ENCODE measurements at places on chromosomes 5 and 9.
A peak's percentile ranks its signal among the peaks of the same experiment; 100 is the strongest.

GRCh38 chr5:171617817-171618591, 167.6 kb upstream of the SMIM23 start:
- DNase-seq = no peak

DNA sequence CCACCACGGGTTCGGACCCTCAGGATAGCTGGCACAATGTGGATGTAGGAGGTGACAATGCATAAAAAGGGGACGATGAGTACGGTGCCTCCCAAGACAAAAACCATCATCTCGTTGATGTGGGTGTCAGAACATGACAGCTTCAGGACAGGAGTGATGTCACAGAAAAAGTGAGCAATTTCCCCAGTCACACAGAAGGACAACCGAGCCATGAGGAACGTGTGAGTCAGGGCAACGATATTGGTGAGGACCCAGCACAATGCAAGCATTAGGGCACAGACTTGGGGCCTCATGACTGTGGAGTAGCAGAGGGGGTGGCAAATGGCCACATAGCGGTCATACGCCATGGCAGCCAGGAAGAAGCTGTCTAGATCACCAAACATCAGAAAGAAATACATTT, 491 bp downstream of the OR1N1 start:
- DNase-seq = no peak

DNA sequence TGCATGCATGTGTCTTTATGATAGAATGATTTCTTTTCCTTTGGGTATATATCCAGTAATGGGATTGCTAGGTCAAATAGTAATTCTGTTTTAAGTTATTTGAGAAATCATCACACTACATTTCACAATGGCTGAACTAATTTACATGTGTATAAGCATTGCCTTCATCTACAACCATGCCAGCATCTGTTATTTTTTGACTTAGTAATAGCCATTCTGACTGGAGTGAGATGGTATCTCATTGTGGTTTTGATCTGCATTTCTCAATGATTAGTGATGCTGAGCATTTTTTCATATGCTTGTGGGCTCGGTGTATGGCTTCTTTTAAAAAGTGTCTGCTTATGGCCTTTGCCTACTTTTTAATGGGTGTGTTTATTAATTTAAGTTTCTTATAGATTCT, 102.3 kb upstream of the CCDC112 start:
- no peak for DNase-seq

- DNase-seq = no peak
Measured at GRCh38 chr9:114178756-114179450, 23.6 kb downstream of the COL27A1 start.

DNA sequence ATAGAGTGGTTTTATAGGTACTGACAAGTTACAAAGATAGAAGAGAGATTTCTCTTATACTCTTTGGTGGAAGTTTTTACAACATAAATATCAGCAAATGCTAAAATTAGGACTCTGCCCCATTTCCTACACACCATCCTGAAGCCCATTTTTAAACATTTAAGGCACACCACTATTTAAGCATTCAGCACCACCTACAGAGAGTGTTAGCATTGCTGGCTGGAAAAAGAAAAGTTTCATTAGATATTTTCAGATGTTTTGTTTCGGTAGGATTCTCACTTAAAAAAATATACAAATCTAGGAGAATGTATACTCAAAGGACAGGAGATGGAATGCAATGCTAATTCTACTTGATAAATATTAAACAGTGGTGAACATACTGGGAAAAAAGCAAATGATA, 192.9 kb upstream of the HAPLN1 start:
- no peak for DNase-seq

DNA sequence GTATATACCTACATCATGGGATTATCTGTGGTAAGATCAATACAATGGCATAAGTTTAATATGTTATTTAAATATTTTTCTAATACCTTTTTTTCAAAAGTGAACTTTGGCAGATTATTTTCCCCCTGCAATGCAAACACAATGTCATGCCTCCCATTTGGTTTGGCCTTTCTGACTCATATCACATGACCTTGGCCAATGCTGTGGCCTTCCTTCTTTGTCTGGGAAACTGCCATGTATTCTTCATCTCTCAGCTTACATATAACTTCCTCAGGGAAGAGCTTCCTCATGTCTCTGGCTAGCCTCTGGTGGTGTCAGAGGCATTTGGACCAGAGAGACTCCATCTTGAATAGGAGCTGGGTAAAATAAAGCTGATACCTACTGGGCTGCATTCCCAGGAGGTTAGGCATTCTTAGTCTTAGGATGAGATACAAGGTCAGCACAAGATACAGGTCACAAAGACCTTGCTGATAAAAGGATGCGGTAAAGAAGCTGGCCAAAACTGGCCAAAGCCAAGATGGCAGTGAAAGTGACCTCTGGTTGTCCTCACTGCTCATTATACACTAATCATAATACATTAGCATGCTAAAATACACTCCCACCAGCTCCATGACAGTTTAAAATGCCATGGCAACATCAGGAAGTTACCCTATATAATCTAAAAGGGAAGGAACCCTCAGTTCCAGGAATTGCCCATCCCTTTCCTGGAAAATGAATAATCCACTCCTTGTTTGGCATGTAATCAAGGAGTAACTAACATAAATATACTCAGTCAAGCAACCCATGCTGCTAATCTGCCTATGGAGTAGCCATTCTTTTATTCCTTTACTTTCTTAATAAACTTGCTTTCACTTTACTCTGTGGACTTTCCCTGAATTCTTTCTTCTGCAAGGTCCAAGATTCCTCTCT, 76.0 kb downstream of the C9orf153 start:
- DNase-seq = no peak

DNA sequence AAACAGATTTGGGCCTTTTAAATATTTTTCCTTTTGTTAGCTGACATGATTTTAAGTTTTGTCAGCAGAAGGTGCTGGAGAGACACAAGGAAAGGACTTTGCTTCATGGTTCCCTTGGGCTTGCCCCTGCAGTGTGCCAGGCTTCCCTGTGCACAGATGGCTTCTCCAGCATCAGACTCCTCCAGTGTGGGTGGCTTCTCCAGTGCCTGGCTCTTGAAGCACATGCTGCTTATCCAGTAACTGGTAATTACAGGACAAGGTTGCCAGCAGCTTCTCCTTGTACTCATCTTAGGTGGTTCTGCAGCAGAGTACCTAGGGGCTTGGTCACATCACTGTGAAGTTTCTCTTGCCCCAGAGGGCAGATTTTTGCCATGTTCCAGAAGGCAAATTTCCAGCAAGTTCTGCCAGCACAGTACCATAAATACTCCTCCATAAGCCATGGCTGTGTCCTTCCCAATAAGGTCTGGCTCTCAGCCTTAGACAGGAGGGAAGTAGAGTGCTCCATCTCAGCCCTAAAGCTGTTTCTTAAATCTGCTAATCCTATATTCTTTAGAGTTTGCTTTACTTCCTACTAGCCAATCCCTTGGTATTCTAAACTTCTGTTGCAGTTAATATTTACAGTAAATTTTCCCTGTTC, 62.4 kb downstream of the PJA2 start:
- DNase-seq = no peak

GRCh38 chr5:71969460-71969859, 137.8 kb upstream of the MAP1B start:
- no peak for DNase-seq

DNA sequence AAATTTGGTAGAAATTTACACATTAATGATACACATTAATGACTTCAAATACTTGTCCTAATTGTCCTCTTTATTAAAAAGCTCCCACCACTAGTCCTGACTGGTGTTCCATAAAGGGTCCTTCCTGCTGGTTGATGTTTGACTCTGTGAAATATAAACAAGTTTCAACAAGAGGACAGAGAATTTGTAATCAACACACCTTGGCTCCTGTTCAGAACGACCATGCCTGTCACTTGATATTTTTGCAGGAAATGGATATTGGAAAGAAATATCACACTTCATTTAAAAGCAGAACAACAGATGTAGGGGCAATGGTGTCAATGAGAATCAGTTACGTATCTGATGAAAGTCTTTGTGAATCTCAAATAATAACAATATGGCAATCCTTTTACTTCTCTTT, 211.7 kb downstream of the ENC1 start:
- no peak for DNase-seq

DNA sequence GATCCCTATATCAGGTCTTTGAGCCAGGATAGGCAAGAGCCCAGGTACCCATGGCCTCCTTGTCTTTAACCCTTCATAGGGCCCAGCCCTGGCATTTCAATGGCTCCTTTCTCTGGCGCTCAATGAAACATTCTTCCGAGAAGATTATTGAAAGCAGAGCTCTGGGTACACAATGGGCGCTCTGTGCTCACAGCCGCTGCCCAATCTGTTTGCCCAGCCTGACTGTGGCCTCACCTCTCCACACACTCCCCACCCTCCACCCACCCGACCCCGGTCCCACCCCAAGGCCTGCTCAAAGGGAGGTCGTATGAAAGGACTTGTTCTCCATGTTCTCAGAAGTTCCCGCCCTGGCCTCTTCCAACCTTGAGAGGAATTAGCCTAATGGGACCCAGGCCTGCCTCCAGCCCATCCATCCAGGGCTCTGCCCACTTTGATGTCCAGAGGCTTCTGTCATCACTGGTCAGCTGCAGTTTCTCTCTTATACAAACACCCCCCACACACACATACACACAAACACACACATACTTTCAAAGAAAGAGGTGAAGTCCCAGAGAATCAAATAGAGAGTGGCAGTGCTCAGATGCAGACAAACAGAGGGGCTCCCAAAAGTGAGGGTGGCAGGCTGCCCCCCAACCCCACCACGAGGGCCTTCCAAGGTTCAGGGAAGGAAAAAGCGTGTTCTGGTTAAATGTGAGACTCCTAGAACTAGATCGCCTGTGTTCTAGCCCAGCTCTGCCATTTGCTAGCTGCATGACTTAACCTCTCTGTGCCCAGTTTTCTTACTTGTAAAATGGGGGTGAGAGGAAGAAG, 5.1 kb upstream of the ARSI start:
- no peak for DNase-seq

- DNase-seq = no peak
Measured at GRCh38 chr9:108377881-108378280, 477.9 kb downstream of the ACTL7B start.

DNA sequence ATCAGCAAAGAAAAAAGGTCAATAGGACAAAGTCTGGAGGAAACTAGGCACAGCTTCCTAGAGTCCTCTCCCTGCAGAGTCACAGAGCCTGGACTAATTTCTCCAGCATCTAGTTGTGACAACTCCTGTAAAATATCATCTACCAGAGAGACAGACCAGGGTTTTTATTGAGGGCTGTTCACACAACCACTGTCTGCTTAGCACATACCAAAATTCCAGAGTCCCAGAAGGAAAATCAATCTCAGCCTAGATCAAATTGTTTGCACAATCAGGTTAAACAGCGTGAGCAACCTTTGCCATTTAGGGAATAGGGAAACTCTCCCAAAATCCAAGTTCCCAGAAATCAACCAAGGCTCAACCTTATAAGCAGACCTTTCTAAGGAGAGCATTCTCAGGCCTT, 190.3 kb downstream of the SYK start:
- no peak for DNase-seq

DNA sequence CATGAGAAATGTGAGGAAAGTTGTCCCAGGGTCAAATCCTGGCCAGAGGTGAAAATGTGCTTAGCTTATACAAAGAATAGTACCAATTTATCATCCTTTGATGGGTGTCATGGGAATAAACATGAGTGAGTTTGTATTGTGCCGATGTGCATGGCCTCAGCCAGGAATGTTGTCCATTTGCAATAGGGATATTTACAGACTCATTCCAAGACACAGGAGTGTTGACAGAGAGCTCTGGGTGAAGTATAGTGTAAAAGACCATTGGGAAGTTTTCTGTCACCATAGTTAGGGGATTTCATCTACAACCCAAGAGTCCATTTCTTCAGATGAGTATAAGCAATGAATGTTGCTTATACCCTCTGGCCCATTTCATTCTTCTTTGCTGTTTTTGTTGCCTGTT, 160.1 kb downstream of the DMAC1 start:
- no peak for DNase-seq

- DNase-seq = peak; percentile 25
Measured at GRCh38 chr9:121598167-121598964, 53.1 kb upstream of the DAB2IP start.

- no peak for DNase-seq
Measured at GRCh38 chr5:54401515-54401914, 54.0 kb upstream of the HSPB3 start.

- no peak for DNase-seq
Measured at GRCh38 chr9:18359335-18359734, 114.6 kb upstream of the ADAMTSL1 start.

- no peak for DNase-seq
Measured at GRCh38 chr9:92962846-92963245, 15.5 kb downstream of the FGD3 start.

GRCh38 chr5:172672681-172673080, 31.6 kb downstream of the NEURL1B start:
- no peak for DNase-seq

DNA sequence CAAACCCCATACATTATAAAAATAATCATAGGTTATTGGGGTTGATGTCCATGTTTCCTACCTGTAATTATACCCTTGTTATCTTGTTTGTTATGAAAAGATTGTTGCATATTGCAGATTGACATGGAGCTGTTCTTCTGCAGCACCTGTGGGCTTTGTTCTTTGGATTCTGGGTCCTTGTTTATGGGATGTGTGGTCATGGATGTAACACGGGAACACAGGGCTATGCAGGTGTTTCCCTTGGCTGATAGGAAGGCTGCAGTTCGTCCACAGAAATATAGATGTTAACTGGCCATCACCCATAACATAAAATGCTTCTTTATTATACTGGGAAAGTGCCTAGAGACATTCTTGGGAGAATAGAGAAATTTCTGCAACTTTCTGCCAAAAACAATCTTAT, 77.9 kb downstream of the FBXL7 start:
- no peak for DNase-seq

GRCh38 chr9:114069476-114070187, 8.5 kb downstream of the AMBP start:
- no peak for DNase-seq

DNA sequence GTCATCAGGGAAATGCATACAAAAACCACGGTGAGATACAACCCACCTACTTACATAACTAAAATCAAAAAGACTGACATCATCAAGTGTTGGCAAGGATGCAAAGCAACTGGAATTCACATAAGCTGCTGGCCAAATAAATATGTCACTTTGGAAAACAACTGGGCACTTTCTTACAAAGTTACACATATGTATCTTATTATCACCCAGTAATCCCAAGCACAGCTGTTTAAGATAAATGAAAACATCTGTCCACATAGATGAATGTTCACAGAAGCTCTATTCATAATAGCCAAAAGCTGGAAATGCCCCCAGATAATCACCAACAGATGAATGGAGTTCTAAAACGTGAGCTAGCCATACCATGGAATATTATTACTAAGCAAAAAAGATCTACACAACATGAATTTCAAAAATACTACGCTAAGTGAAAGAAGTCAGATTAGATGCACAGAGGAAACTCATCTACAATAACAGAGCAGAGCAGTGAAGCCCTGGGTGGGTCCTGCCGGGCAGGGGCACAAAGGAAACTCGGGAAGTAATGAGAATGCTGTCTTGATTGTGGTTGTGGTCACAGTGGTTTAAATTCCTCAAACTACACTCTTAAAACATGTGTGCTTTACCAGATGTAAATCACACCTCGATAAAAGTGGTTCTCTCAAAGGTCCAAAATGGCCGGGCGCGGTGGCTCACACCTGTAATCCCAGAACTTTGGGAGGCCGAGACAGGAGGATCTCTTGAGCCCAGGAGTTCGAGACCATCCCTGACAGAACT, 8.5 kb downstream of the CAMSAP1 start:
- DNase-seq = no peak

- DNase-seq = no peak
Measured at GRCh38 chr9:81815781-81816180, 112.4 kb upstream of the SPATA31D4 start.

GRCh38 chr9:36150574-36151315, 14.2 kb downstream of the GLIPR2 start:
- DNase-seq = no peak

- peak; percentile 19 for DNase-seq
Measured at GRCh38 chr5:31825518-31826068, 186.7 kb downstream of the PDZD2 start.
